ENCODE measurements at places on chromosomes 13 and 19. TPM values are rescaled to one million over a fixed set of nuclear protein-coding genes. Genes with fewer than 3 reads are reported as not detected.

- DNase-seq, result no peak
Measured at GRCh38 chr19:17542793-17543582, 12.5 kb upstream of the COLGALT1 start.

DNA sequence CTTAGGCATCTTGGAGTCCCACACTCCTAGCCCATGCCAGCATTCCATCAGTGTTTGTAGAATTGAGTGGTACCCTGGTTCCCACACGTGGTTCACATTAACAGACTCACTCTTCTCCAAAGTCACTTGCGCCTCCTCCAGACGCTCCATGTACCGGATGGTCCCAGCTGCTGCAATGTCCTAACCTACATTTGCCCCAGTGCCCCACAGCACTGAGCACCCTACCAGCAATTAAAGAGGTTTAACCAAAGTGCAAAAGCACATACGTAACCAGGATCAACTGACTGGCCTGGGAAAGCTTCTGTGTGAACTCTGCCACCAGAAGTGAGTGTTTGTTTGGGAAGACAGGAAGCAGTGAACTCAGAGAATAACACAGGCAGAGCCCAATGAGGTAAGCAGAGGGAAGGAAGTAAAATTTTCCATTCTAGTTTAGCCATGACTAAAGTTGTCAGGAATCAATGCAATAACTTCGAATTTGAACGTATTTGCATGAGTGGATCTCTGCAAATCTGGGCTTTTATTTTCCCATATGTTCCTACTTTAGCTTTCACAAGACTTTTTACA is 7.3 kb upstream of the MEDAG start:
- DNase-seq, result no peak

GRCh38 chr13:111295886-111296285 is 24.6 kb upstream of the TEX29 start:
- no peak for DNase-seq

DNA sequence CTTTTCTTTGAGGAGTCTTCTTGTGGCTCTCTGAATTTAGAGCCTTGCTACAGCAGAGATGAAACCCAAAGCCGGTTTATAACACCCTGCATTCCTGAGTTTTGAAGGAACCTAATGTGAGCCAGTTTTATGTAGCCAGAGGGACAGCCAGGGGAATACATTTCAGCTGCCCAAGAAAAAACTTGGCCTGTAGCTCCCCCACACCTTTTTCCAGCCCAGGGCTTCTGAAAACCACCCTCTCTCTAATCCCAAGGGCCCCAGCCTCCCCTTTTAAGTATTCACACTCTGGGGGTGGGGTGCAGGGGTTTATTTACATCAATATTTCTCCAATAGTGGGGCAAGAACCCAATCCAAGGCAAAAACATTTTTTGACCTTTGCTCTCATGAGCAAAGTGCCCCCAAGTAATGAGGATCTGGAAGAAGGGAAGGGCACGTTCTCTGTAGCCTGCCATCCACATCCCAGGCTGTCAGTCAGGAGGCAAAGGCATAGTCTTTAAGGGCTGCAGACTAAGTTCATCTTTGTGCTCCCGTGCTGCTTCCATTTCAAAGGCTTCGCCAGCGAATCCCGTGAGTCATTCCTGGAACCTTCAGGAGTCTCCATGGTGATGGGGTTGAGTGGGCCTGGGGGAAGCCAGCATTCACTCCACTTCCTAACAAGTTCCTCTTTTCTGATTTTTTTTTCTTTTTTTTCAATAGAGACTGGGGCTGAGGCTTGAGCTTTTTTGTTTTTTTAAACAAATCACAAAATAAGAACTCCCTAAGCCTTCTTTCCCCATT is 33.2 kb upstream of the MEDAG start:
- no peak for DNase-seq

- peak; percentile 27 for DNase-seq
Measured at GRCh38 chr13:75432811-75433244, 49.1 kb downstream of the TBC1D4 start.

GRCh38 chr13:98976338-98976737 is 1.5 kb downstream of the DOCK9 start:
- no peak for DNase-seq

DNA sequence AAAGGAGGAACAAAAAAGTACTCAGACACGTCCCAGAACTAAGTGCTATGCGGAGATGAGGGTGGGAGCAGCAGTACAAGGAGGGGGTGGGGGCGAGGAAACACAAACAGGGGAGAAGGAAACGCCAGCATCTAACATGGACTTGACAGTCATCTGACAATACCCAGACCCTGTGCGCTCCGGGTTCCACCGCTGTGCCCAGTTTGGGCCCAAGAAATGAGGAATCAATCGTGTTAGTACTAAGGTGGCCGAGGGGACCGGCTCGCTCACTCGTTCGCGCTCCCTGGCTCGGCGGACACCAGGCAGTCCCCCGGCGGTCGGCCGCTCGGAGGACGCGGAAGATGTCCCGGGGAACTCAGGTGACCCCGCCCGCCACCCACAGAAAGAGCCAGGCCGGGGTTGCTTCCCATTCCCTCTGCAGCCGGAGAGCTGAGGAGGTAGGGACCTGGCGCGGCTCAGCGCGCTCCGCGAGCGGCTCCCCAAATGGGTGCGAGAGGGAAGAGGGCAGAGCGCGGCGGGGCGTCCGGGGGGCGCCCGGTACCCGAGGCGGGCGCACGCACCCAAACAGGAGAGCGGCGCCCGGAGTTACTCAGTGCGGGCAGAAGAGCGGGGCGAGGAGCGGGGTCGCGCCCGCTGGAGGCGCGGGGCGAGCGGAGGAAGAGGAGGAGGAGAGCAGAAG is 616 bp downstream of the TSHZ3 start:
- DNase-seq, result no peak

GRCh38 chr19:17255150-17255621 is 9.4 kb downstream of the USHBP1 start:
- DNase-seq, result no peak

DNA sequence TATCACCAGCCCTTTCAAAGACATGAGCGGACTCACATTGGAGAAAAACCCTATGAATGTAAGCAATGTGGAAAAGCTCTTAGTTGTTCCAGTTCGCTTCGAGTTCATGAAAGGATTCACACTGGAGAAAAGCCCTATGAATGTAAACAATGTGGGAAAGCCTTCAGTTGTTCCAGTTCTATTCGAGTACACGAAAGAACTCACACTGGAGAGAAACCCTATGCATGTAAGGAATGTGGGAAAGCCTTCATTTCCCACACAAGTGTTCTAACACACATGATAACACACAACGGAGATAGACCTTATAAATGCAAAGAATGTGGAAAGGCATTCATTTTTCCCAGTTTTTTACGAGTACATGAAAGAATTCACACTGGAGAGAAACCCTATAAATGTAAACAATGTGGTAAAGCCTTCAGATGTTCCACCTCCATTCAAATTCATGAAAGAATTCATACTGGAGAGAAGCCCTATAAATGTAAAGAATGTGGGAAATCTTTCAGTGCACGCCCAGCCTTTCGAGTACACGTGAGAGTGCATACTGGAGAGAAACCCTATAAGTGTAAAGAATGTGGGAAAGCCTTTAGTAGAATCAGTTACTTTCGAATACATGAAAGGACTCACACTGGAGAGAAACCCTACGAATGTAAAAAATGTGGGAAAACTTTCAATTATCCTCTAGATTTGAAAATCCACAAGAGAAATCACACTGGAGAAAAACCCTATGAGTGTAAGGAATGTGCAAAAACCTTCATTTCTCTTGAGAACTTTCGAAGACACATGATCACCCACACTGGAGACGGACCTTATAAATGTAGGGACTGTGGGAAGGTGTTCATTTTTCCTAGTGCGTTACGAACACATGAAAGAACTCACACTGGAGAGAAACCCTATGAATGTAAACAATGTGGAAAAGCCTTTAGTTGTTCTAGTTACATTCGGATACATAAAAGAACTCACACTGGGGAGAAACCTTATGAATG is 17.6 kb downstream of the ZNF791 start:
- no peak for DNase-seq

DNA sequence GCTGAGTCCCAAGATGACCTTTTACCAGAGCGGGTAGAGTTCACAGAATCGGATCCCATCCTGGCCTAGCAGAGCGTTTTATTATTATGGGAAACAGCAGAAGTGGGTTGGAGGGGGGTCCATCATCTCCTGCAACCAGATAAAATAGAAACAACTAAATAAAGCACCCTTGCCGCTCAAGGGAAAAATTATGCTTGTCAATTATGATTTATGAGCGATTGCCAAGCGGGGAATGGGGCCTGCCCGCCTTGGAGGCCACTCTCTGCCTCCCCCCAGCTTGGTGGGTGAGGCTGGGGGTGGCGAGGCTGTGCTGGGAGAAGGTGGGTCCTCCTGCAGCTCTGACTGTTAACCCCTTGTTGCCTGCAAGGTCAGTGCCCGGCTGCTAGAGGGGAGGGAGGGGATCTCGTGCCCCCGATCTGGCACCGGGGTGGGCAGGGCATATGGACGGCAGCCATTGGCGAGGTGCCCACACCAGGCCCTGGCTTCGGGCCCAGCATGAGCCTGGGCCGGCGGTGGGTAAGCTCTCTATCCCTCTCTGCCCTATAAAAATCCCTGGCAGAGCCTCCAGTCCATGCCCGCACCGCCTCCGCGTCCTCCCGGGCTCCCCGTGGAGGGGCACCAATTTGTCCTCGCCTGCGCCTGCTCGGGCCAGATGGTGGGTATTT is 129.1 kb downstream of the URI1 start:
- DNase-seq, result no peak

- peak; percentile 55 for DNase-seq
Measured at GRCh38 chr13:98495627-98496478, 81.1 kb downstream of the STK24 start.

- DNase-seq, result no peak
Measured at GRCh38 chr19:33389421-33390100, 16.1 kb downstream of the CEBPG start.

DNA sequence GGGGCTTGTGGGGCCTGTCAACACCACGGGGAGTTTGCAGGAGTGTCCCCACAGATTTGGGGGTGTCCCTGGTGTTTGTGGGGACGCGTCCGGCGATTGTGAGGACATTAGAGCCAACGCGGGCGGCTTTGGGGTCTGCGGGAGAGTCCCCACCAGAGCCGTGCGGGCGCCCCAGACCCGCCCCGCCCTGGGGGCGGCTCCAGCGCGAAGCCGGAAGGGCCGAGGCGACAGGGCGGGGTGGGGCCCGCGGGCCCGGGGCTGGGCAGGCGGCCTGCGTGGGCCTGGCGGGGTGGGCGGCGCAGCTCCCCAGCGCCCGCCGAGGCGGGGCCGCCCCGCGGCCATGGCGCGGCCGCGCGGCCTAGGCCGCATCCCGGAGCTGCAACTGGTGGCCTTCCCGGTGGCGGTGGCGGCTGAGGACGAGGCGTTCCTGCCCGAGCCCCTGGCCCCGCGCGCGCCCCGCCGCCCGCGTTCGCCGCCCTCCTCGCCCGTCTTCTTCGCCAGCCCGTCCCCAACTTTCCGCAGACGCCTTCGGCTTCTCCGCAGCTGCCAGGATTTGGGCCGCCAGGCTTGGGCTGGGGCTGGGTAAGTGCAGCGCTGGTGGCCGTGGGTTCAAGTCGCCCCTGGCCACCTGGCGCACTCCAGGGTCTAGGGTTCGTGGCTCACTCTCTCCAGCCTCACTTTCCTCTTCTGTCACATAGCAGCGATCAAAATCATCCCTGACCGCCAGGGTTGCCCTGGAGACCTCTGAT is 10.3 kb downstream of the PDE4A start:
- DNase-seq, result peak; percentile 43

- no peak for DNase-seq
Measured at GRCh38 chr13:78662467-78662866, 3.5 kb upstream of the OBI1 start.

- DNase-seq, result no peak
Measured at GRCh38 chr19:15291089-15291488, 41.2 kb downstream of the BRD4 start.

DNA sequence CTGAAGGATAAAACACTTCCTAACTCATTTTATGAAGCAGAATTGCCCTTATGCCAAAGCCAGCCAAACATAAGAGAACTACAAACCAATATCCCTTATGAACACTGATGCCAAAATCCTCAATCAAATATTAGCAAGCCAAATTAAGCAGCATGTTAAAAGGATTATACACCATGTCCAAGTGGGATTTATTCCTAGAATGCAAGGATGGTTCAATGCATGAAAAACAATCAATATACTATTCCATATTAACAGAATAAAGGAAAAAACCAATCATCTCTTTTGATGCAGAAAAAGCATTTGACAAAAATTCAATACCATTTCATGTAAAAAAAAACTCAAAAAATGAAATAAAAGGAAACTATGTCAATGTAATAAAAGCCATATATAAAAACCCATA is 10.9 kb downstream of the ZNF792 start:
- no peak for DNase-seq

DNA sequence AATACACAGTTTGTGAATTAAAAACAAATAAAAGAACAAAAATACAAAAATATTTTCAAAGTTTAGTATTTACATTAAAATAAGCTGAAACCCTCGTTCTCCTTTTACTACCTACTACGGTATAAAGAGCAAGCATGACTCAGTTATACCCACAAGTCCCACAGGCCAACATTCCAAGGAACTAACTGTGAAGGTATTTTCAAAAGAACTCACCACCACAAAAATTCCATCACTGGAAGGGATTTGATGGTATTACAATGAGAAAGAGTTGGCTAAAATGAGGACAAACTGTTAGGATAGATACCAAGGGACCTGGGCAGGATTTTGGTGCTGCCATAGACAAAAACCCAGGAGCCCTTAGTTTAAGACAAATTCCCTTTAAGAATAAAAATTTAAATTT is 122.7 kb downstream of the TBC1D4 start:
- no peak for DNase-seq

- no peak for DNase-seq
Measured at GRCh38 chr13:31495336-31495735, 244.0 kb upstream of the RXFP2 start.

DNA sequence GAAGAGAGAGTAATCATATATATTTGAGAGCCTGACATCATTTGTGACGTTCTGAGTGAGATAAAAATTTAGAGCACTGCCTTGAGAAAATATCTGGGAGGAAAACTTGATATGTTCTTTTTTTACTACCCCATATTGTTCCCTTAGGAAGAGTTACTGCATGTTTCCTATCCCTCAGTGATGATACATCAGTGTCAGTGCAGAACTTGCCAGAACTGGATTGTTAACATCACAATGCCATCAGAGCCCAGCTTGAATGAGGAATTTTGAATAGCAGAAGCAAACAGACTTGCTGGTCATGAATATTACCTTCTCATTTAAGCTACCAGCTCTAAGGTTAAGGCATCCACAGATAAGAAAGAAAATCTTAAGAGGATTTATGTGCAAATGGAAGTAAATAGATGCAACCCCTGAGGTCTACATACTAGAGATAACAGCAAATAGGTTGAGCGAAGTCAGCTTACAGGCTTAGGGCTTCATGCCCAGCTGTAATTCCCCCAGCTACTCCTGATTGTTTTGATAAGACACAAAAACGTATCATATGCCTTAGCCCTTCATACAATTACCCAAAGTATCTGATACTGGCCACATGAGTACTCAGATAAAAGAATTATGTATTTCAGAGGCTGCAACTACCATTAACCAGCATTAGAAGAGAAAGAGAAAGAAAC is 313.7 kb upstream of the ATXN8OS start:
- DNase-seq, result no peak

Gene ATP8B3
- total RNA-seq, result 2.9 TPM

Gene SIRT6
- 28.3 TPM for total RNA-seq

Gene RNF225
- total RNA-seq, result not detected

Gene PSG6
- not detected for total RNA-seq

Gene POLRMT
- total RNA-seq, result 56.0 TPM

Gene PRODH2
- total RNA-seq, result 0.46 TPM

Measured in mucosa of gallbladder (tissue), 1 donor.